ENCODE measurements at places on chromosomes 5 and 9. TPM values are rescaled to one million over a fixed set of nuclear protein-coding genes. Genes with fewer than 3 reads are reported as not detected.

The BSPRY gene
- polyA plus RNA-seq = 4.8 TPM

The GMCL2 gene
- 0.03 TPM for polyA plus RNA-seq

The NOTCH1 gene
- polyA plus RNA-seq = 1.8 TPM

DNA sequence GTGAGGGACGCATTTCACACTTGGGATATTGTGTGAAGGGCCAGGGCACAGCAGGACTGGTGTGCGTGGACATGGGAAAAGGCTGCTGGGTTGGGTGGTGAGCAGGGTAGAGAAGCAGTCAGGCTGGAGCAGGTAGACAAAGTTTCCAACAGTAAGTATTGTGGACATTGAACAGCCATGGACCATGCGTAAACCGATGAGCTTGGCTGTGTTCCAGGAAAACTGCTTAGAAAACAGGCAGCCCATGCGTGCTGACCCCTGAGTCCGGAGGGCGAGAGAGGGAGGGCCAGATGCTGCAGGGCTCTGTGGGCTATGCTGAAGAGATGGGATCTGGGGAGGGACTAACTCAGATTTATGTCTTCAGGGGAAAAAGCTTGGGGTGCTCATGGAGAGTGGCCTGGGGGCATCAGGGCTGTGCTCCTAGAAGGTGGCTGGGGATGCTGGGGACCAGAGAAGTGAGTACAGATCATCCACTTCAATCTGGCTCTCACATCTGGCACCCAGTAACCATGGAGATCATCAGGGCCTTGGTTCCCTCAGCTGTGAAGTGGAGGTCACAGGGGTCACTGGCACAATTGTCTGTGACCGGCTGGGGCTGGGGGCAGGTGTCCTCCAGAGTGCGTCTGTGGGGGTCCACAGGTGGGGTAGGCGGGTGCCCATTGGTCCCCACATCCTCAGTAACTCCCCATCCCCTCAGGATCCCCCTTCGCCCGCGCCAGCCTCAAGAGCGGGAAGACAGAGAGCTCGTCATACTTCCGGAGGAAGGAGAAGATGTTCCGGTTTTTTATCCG lies 93.3 kb downstream of the CACNA1B start:
- no peak for DNase-seq
- no peak overlapping the region for H3K27ac ChIP-seq
- H3K27me3 ChIP-seq = no peaks in the 10 kb centered on the region
- no peaks in the 10 kb centered on the region for H3K36me3 ChIP-seq
- no peak overlapping the region for H3K4me3 ChIP-seq

GRCh38 chr5:31023105-31023504 lies 170.4 kb upstream of the CDH6 start:
- no peaks in the 10 kb centered on the region for H3K27me3 ChIP-seq
- H3K4me1 ChIP-seq = peaks cover 3% of the 10 kb centered on the region
- no peak overlapping the region for H3K27ac ChIP-seq
- no peak for DNase-seq
- H3K4me3 ChIP-seq = no peak overlapping the region
